ENCODE measurements at places on chromosomes 12 and 14.

DNA sequence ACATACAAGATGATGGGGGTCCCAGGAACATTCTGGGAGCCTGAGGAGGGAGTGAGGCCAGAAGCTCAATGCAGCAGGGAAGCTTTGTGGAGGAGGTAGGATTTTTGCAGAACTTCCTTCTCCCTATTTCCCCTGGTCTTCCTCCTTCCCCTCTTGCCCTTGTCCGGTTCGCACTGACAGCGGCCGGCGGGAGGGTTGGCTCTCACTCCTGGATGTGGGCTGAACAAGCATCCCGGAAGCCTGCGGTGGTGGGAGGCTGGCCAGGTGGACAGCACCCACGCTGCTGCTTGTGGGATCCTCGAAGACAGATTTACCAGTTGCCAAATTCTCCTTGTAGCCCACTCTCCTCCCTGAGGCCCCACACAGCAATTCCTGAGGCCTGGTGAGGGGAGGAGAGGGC lies 112.2 kb downstream of the KCNA5 start:
- DNase-seq, result no peak

DNA sequence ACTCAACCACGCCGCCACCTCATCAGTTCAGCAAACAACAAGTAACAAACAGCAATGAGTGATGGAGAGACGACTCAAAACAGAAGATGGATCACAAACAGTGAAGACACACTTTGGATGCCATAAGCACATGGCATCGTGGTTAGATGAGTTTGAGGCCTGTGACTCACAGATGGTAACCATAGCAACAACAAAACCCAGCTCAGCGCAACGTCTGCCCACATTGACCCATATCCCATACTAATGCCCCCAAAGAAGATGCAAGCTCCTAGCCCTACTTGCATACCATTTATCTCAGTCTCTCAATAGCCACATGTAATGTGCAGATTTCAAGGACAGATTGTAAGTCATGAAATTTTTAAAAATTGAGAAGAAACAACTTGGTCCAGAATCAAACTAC lies 1322.3 kb upstream of the TMEM132C start:
- no peak for DNase-seq

- no peak for DNase-seq
Measured at GRCh38 chr14:56787530-56787929, 22.7 kb downstream of the OTX2 start.

DNA sequence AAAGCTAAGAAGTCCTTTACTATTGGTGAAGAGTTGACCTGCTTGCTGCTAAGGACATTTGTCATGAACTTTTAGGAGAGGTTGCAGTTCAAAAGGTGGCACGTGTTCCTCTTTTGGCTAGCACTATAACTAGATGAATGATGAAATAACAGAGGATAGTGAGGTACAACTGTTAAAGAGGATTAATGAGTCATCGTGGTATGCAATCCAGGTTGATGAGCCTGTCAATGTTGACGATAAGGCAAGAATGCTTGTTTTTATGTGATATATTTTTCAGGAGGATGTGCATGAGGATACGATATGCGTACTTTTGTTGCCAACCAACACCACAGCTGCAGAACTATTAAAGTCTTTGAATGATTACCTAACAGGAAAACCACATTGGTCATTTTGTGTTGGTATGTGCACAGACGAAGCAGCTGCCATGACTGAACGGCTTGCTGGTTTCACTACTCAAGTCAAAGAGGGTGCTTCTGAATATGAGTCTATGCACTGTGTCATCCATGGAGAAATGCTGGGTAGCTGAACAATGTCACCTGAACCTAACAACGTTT lies 10.6 kb downstream of the CEP128 start:
- no peak for DNase-seq

GRCh38 chr12:130192642-130193345 lies 30.5 kb downstream of the FZD10 start:
- no peak for DNase-seq

- DNase-seq, result peak; percentile 42
Measured at GRCh38 chr12:111056618-111057521, 136.5 kb upstream of the MYL2 start.

- no peak for DNase-seq
Measured at GRCh38 chr12:104354167-104354867, 50.8 kb downstream of the EID3 start.
